ENCODE measurements at places on chromosomes 12 and 14.

- DNase-seq = no peak
Observed at GRCh38 chr14:104638190-104638589, 33.6 kb upstream of the TMEM179 start.

DNA sequence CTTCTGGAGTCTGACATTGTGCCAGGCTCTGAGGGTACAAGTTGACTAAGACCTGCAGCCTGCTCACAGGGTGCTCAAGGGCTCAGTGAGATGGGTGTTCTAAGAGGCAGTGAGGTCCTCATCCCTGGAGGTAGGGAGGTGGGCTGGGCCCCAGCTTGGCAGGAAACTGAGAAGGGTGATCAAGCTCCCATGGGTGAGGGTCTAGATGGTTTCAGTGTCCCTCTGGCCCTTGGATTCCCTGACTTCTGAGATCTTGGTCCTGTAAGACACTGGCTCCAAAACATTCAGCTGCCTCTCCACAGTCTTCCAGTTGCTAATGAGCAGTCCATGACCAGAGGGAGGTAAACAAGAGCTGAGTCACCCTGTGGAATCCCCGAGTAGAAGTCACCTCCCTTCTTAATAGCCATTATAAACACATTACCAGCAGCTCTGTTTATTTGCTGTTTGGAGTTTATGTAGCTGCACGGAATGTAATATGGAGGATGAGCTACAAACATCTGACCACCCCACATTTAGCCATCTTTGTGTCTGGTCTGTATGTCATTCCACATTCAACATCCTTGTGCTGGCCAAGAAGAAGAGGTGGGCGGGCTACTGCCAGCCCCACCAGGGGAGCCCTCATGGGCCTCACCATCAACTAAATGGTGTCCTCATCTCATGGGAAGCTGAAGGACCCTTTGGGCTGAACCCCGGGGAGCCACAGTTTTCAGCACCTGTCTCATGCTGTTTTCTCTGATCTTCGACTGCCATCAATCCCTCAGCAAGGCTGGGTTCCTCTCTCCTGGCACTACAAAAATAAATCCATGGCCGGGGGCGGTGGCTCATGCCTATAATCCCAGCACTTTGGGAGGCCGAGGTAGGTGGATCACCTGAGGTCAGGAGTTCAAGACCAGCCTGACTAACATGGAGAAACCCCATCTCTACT lies 37.2 kb upstream of the BDKRB2 start:
- DNase-seq = no peak

DNA sequence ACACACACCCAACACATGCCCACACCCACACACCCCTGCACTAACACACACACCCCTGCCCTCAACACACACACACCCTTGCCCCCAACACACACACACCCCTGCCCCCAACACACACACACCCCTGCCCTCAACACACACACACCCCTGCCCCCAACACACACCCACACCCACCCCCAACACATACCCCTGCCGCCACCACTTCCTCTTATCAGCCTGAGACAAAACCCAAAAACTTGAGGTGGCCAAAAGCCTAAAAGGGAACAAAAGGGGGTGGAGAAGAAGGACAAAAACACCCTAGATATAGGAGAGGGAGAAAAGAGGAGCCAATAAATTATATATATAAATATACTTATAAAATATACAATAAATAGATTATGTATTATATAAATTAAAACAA lies 9.1 kb upstream of the DEGS2 start:
- DNase-seq = no peak

GRCh38 chr12:42904683-42905418 lies 315.3 kb upstream of the PRICKLE1 start:
- no peak for DNase-seq

DNA sequence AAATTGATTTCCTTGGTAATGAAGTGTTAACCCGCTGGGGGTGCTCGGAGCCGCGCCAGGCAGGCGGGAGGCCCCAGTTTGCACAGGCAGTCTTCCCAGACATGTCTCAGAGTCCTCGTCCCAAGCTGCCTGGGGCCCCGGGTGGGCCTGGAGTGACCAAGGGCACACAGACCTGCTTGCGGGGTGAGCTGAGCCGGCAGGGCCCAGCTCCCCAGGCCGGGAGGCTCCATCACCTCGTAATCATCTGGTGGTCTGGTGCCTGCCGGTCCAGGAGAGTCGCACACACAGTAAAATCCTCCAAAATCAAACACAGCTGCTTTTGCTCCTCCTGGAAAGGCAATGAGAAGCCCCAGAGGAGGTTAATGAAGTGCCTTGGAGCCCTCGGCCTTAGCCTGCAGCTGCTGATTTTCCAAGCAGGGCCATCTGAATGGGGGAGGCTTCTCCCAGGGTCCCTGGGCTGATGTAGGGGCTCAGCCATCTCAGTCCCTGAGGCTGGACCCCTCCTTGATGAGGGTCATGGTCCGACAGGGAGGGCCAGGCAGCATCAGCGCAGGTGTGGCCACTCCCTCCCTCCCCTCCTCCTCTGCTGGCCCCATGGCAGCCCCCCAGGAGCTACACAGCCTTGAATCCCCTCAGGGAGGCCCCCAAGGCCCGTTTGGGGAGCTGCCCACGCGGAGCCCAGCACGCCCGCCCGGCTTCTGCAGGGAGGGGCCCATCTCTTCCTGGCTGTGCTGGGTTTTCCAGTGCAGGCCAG lies 39.4 kb upstream of the FBRSL1 start:
- no peak for DNase-seq

GRCh38 chr14:33057585-33057984 lies 118.9 kb downstream of the NPAS3 start:
- DNase-seq = no peak

DNA sequence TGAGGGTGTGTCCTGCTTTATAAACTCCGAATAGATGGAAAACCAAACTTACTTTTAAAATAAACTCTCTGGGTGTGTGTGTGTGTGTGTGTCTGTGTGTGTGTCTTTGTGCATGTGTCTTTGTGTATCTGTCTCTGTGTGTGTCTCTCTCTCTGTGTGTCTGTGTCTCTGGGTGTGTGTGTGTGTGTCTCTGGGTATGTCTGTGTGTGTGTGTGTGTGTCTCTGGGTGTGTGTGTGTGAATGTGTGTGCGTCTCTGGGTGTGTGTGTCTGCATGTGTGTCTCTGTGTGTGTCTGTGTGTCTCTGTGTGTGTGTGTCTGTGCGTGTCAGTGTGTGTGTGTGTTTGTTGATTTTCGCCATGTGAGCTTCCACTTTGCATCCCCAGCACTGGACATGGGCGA lies 9.2 kb downstream of the RAN start:
- DNase-seq = no peak

DNA sequence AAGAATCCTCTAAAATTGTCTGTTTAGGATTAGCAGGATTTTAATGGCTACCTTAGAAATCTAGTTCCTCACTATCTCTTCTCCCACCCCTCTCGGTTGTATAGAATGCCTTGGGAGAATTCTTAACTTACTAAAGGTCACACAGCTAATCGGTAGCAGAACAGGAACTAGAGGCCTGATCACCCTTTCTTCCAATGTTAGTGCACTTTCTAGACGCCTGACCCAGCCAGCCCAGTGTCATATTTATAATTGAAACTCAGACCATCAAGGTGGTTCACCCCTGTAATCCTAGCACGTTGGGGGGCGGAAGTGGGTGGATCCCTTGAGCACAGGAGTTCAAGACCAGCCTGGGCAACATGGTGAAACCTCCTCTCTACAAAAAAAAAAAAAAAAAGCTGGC lies 1.7 kb downstream of the TIGAR start:
- no peak for DNase-seq

- no peak for DNase-seq
Observed at GRCh38 chr14:73243341-73243740, 6.0 kb downstream of the PAPLN start.

- no peak for DNase-seq
Observed at GRCh38 chr12:2526371-2526770, 268.4 kb upstream of the FKBP4 start.

GRCh38 chr14:94907626-94908261 lies 137.8 kb upstream of the GSC start:
- DNase-seq = no peak

DNA sequence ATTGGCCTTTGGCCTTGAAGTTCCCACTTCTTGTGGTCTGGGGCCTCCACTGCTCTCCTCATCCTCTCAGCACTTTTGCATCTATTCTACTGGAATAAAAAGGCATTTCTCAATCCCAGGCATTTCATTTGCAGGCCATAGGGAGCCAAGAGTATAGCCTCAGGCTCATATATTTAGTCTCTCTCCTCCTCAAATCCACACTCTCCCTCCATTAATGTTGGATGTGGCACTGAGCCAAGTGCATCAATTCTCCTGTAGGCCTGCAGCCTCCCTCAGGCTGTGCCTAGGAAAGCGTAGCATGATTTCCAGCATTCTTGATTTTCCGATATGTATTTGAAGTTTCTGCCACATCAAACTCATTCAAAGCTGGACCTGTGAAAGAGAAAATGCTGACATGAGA lies 211.5 kb upstream of the CPNE8 start:
- DNase-seq = no peak

- DNase-seq = no peak
Observed at GRCh38 chr14:99726538-99727095, 42.5 kb downstream of the CYP46A1 start.

- no peak for DNase-seq
Observed at GRCh38 chr14:59320763-59321625, 132.5 kb downstream of the DAAM1 start.

GRCh38 chr14:74979442-74980397 lies 23.0 kb upstream of the EIF2B2 start:
- DNase-seq = no peak

DNA sequence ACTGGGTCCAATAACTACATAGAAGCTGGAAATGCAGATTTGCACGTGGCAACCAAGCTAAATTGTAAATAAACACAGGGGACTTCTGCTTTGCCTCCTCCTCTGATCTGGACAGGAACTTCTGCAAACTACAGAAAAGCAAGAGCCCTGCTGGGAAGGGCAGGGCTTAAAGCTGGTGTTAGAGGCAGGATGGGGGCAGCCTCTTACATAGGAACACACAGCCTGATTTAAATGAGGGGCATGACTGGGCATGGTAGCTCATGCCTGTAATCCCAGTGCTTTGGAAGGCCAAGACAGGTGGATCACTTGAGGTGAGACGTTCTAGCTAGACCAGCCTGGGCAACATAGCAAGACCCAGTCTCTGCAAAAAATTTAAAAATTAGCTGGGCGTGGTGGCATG lies 46.7 kb downstream of the ERH start:
- no peak for DNase-seq

DNA sequence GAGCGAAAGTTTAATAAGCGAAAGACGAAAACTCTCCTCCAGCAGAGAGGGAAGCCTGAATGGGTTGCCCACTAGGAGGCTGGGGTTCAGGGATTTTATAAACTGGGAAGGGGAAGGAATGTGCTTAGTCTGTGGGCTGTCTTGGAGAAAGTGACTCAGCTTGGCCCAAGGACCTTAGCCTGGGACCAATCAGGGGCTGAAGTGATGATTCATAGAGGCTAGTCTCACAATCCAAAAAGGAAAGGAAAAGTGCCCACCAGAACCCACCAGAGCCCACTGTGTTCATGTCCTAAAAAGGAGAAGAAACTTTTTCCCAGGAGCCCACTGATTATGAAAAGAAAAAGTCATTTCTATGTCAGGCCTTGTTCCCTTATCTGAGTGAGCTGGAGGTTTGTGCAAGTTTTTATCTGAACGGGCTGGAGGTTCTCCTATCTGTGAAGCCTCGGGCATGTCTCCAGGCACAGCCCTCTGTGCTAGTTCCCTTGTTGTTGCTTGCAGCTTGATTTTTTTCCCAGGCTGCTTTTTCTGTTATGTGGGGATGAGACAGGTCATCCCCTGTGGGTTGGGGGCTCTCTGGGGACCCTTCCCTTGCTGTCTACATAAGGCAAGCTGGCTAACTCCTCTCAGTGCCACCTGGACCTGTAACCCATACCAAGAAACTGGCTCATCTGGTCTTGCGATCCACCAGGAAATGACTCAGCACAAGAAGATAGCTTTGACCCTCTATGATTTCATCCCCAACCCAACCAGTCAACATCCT lies 8.3 kb upstream of the GOLGA5 start:
- no peak for DNase-seq

DNA sequence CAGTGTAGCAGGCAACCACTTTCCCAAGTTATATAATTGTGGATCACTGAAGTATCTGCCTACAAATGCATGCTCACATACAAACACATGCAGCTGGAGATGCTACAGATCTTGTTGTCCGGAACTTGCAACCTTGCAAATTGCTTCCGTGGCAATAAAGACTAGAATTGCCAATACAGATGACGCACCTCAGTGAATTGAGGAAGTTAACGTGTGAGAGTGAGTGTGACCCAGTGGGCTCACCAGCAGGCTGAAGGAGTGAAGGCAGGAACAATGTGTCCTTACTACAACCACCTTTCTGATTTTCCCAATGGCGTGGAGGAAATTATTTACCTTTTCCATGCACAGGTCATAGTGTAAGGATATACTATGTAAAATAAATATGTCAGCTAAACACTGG lies 89.4 kb upstream of the GRIP1 start:
- DNase-seq = no peak

DNA sequence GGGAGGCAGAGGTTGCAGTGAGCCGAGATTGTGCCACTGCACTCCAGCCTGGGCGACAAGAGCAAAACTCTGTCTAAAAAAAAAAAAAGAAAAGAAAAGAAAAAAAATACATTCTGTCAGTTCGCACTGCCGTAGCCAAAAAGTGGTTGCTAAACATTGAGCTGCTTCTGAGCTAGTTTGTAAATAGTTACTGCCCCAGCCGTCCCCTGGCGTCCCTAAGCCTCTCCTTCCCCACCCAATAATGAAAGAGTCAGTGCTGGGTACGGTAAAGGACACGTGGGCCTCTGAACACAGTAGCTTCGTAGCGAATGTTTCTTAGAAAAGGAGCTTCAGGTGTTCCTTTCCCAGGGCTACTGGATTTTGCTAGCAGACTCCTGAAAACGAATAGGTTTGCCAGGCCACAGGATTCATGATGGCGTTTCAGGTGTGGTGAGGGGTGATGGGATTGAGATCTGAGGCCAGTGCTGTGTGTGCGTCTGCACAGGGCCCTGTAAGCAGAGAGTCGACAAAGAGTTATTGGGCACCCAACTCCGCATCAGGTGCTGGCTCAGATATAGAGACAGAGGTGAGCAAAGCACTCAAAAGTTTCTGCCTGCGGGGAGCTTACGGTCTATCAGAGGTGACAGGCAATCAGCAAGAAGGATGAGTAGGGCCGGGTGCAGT lies 94.1 kb downstream of the LGMN start:
- DNase-seq = no peak

DNA sequence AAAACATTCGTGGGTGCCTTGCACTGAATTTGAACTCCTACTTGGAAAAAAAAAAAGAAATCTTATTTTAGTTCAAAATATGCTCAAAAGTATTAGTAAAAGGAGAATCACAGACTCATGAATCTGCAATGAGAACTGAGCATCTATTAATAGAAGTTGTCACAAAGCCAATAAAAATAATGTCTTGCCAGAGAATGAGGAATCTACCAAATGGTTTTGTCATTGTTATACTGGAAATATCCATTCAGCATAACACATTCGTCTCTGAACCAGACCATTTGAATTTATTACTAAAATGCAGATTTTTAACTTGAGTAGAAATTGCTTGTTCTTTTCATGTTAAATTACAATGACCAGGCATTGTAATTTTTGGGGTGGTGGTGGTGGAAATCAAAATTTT lies 11.6 kb upstream of the PTPRB start:
- DNase-seq = no peak

GRCh38 chr12:24125280-24125679 lies 175.8 kb upstream of the SOX5 start:
- DNase-seq = no peak
